T-cell (primary cell): ENCODE measurements at places on chromosomes 6 and 20. TPM values are rescaled to one million over a fixed set of nuclear protein-coding genes. Genes with fewer than 3 reads are reported as not detected.
A peak's percentile ranks its signal among the peaks of the same experiment; 100 is the strongest.

Gene PTPRT
- total RNA-seq = not detected

Gene CTAGE9
- total RNA-seq = not detected

- peaks cover 40% of the 10 kb centered on the region for H3K27me3 ChIP-seq
- H3K27ac ChIP-seq = no peak overlapping the region
- no peak overlapping the region for H3K4me3 ChIP-seq
- no peaks in the 10 kb centered on the region for H3K36me3 ChIP-seq
- no peaks in the 10 kb centered on the region for H3K4me1 ChIP-seq
- no peak for DNase-seq
These were observed 237.8 kb downstream of the LY86 start for GRCh38 chr6:6826095-6826901.

DNA sequence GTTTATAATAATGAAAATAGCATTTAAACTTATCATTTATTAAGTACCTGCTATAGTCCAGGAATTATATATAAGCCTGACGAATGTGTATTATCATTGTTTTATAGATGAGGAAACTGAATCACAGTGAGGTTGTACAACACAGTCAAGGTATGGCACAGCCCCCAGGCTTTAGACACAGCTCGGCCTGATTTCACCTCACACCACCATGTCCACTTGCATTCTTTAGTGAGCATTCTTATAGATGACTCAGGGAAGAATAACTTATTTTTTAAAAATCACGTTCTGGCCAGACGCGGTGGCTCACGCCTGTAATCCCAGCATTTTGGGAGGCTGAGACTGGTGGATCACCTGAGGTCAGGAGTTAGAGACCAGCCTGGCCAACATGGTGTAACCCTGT lies 289.0 kb downstream of the SYNE1 start:
- DNase-seq = no peak
- H3K27me3 ChIP-seq = no peaks in the 10 kb centered on the region
- H3K27ac ChIP-seq = no peak overlapping the region
- H3K4me3 ChIP-seq = no peak overlapping the region
- H3K36me3 ChIP-seq = no peaks in the 10 kb centered on the region

DNA sequence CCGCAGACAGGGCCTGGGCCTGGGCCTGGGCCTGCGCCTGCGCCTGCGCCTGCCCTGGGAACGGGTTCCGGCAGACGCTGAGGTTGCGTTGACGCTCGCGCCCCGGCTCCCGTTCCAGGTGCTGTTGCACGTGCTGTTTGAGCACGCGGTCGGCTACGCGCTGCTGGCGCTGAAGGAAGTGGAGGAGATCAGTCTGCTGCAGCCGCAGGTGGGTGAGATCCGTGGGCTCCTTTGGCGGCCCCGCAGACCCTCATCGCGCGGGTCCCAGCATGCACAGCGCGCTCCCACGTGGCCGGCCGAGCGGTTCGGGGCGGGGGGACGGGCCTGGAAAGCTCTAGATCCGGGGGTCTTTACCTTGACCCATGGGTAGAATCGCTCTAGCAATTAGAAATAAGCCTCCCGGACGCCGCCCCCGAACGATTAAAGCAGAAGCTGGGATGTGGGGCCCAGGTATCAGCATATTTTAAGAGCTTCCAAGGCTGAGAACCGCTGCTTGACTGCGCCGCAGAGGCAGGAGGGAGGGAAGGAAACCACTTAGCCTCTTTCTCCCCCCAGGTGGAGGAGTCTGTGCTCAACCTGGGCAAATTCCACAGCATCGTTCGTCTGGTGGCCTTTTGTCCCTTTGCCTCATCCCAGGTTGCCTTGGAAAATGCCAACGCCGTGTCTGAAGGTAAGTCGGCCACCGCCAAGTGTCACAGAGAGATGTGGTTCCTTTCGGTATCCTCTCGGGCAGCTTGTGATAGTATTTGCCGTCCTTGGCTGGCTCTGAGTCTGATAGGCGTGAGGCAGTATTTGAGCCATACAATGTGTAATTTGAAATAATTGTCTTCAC lies 508 bp downstream of the NOP56 start:
- H3K4me1 ChIP-seq = peaks cover 31% of the 10 kb centered on the region
- peaks cover 40% of the 10 kb centered on the region for H3K36me3 ChIP-seq
- H3K27ac ChIP-seq = peak overlapping the region; percentile 16
- H3K27me3 ChIP-seq = no peaks in the 10 kb centered on the region
- no peak for DNase-seq

GRCh38 chr20:57856658-57857057 lies 146.8 kb upstream of the PMEPA1 start:
- H3K27ac ChIP-seq = peak overlapping the region; percentile 9
- H3K4me1 ChIP-seq = peaks cover 10% of the 10 kb centered on the region
- H3K36me3 ChIP-seq = no peaks in the 10 kb centered on the region
- H3K27me3 ChIP-seq = no peaks in the 10 kb centered on the region
- no peak overlapping the region for H3K4me3 ChIP-seq

DNA sequence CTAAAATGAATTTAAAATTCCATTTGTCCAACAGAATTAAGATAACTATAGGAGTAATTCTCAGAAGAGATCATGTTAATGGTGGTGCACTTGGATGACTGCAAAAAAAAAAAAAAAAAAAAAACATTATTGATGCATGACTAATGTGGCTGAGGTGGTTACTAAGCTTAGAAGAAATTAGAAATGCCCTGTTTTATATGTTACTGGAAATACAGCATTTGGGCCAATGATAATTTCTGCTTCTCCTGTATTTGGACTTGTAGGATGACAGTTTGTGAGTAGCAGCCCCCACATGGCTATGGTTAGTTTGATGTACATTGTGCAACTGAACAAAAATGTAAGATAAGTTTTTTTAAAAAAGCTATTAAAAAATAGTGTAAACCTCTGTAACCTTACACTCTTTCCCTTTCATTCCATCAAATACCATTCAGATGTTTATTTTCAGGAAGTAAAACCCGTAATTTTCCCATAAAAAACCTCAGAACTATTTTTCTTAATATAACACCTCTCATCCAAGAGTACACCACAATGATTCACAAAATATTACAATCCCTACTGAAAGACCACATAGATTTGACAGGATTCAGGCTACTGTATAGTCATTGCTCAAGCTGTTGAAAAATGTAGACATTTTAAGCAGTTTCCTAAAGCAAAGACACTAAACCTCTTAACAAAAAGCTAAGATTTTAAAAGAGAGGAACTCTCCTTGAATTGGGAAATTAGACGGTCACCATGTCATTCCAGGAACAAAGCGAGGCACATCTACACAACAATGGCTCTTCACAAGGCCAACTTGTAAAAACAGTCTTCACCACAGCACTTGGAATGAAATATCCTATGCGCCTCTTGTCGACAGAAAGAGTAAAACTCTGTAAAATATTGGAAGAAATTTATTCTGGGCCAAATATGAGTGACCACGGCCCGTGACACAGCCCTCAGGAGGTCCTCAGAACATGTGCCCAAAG lies 83.0 kb downstream of the WDR27 start:
- no peaks in the 10 kb centered on the region for H3K36me3 ChIP-seq
- H3K4me3 ChIP-seq = no peak overlapping the region
- H3K4me1 ChIP-seq = no peaks in the 10 kb centered on the region
- DNase-seq = no peak
- no peak overlapping the region for H3K27ac ChIP-seq

- H3K4me3 ChIP-seq = no peak overlapping the region
- no peaks in the 10 kb centered on the region for H3K36me3 ChIP-seq
- DNase-seq = no peak
- no peaks in the 10 kb centered on the region for H3K27me3 ChIP-seq
- H3K27ac ChIP-seq = no peak overlapping the region
- no peaks in the 10 kb centered on the region for H3K4me1 ChIP-seq
These were observed 33.4 kb upstream of the PRELID3B start for GRCh38 chr20:59075934-59076508.

DNA sequence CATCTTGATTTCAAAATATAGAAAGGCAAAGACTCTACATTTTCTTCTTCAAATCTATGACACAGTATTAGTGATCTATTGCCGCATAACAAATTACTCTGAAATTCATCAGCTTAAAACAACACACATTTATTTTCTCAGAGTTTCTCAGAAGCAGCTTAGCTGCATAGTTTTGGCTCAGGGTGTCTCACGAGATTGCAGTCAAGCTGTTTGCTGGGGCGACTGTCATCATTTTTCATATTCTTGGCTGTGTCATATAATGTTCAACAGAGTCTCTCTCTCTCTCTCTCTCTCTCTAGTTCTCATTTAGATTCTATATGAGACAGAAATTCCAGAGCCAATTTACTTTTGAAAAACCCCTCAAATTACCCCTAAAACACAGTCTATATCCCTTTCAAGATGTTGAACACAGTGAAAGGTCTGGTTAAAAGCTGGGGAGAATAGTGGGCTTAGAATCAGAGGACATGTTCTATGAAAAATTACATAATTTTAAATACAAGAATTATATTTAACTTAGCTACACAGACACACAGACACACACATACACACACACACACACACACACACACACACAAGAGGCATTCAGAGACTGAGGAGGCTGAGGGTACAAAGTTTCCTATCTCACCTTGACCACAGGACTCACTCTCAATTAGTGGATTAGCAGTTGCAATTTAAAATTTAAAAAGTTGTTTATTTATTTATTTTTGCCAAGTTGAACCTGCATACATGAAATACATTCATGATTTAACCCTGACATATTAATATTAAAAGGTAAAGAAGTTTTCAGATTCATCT lies 86.7 kb downstream of the MKKS start:
- no peak overlapping the region for H3K27ac ChIP-seq
- no peaks in the 10 kb centered on the region for H3K4me1 ChIP-seq

DNA sequence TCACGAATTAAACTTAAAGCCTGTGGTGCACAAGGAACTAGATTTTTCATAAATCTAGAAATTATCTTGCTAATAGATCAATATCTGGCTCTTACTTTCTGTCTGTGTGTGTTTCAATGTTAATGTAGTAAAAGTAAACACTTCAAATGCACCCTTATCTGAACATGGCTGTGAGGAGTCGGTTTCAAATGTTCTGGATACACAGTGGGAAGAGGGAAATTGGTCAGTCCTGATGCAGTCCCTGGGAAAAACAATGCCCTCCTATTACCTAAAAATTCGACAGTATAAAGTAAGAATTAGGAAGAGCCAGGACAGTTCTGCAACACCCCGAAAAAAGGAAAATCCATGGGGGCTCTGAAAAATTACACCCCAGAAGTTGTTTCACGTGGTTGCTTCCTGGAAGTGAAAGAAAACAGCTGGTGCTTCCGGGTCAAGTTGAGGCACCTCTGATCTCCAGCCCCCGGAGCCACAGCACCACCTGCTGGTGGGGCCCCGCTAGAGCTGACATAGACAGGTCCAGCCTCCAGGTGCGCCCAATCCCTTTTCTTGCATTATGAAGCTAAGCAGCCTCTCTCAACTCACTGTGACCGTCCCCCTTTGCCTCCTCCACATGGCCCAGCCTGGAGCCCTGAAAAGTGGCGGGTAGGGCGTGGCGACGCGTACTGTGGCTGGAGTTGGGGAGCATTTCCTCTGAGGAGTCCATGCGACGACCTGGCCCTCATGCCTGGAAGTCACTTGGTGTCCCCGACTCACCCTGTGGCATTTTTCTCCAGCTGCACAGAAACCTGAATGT lies 8.3 kb downstream of the SEMG2 start:
- peaks cover 6% of the 10 kb centered on the region for H3K27me3 ChIP-seq
- no peak for DNase-seq
- no peaks in the 10 kb centered on the region for H3K4me1 ChIP-seq
- H3K4me3 ChIP-seq = no peak overlapping the region
- no peak overlapping the region for H3K27ac ChIP-seq
- H3K36me3 ChIP-seq = no peaks in the 10 kb centered on the region

DNA sequence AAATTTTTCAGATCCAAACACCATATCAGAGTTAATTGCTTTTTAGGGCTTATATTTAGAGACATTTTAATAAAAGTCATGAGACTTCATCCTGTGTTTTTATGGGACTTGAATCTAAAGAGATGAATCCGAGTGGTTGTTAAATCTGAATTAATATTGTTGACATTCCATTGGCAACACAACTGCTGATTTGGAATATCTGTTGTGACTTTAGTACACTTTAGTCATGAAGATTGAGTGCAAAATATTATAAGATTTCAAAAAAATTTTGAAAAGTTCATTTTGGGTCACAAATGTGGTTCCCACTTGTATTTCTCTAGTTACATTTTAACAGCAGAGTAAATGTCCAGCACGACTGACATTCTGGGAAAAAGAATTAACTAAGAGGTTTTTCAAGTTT lies 442.7 kb upstream of the HSF2 start:
- H3K36me3 ChIP-seq = no peaks in the 10 kb centered on the region
- no peaks in the 10 kb centered on the region for H3K27me3 ChIP-seq
- H3K4me3 ChIP-seq = no peak overlapping the region
- no peak overlapping the region for H3K27ac ChIP-seq

Gene BCAS4
- 49.8 TPM for total RNA-seq

DNA sequence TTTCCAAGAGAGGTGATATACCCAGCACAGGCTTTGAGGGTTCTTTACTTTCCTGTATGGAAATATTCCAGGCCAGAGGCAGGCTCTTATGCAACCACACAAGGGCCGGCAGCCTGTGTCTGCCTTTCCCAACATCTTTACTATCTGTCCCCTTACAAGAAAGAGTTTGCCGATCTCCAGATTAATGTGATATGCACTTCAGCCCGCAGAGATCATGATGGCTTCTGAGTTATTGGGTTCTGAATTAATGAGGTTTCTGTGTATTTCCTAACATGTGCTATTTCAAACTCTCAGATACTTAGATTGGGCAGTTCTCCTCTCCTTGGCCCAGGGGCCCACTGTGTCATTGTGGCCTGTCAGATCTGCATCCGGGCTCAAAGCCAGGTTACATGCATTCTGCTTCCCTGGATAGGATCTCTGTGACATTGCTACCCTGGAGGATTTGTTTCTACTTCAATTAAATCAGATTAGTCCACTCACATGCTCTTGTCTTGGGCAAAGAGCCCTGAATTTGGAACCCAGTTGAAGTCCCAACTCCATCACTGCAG lies 56.6 kb downstream of the TGM2 start:
- no peaks in the 10 kb centered on the region for H3K36me3 ChIP-seq
- DNase-seq = no peak
- no peak overlapping the region for H3K27ac ChIP-seq
- H3K27me3 ChIP-seq = no peaks in the 10 kb centered on the region

DNA sequence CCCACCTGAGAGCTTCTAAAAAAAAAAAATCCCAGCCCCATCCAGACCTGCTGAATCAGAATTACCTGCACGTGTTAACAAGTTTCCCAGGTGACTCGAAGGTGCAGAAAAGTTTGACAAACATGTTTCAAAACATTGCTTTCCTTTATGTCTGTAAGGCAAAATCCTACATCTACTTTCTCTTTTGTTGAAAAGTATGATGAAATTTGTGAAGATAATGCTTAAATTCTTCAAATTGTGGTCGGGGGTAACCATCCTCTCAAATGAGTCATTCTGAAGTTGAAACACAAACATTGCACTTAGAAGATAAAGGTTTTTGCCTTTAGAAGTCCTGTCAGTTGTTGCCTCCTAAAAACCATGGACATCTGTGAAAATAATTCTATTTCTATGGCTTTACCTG lies 429.7 kb downstream of the EPHA7 start:
- no peak overlapping the region for H3K4me3 ChIP-seq
- no peaks in the 10 kb centered on the region for H3K36me3 ChIP-seq
- no peak overlapping the region for H3K27ac ChIP-seq
- DNase-seq = no peak
- H3K27me3 ChIP-seq = no peaks in the 10 kb centered on the region
- H3K4me1 ChIP-seq = no peaks in the 10 kb centered on the region

- H3K4me3 ChIP-seq = no peak overlapping the region
- no peaks in the 10 kb centered on the region for H3K27me3 ChIP-seq
- no peak for DNase-seq
- H3K27ac ChIP-seq = no peak overlapping the region
- no peaks in the 10 kb centered on the region for H3K4me1 ChIP-seq
These were observed 17.7 kb downstream of the PDSS2 start for GRCh38 chr6:107441682-107442081.

Gene CCN6
- not detected for total RNA-seq
